ENCODE measurements at places on chromosomes 7 and 10.

- no peak for DNase-seq
Measured at GRCh38 chr10:67790534-67791408, 47.2 kb downstream of the DNAJC12 start.

- DNase-seq = peak; percentile 3
Measured at GRCh38 chr10:116490028-116490662, 55.6 kb upstream of the PNLIP start.

DNA sequence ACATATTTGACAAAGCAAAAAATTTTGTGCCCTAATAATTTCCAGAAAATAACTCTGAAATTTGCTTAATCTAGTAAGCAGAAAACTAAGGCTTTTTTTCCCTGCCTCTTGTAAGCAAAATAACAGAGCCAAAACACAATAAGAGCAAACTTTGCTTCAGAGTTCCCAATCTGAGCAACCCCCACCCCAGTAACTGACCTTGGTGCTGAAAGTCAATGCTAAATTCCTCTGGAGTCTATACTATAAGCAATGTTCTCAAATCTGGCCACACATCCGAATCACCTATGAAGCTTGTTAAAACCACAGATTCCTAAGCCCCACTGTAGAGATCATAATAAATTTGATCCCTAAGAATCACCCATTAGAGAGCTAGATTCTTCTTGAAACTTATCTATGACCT is 150.5 kb downstream of the ELAPOR2 start:
- DNase-seq = no peak

DNA sequence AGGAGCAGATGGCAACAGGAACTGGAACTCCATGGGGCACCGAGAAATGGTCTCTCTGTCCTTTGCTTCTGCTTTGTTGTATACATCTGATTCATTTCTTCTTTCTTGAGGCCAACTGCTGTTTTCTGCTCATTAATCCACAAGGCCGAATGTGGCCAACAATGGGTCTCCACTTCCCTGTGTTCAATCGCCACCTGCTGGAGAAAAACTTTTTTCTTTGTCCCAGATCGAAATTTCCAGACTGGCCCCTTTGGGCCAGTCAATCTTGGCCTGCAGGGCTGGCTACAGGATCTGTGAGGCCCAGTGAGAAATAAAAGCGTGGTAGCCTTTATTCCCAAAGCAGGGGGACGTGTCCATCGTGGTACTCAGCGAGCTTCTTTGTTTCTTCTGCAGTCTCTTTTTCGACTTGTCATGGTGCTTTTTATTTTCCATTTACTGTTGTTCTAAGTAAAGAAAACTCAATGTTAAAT is 58.8 kb downstream of the PARP12 start:
- DNase-seq = no peak

- no peak for DNase-seq
Measured at GRCh38 chr7:80940539-80941207, 21.8 kb upstream of the SEMA3C start.

- DNase-seq = peak; percentile 55
Measured at GRCh38 chr7:24025094-24025493, 258.9 kb upstream of the NPY start.
